ENCODE measurements at places on chromosomes 2 and 18.

DNA sequence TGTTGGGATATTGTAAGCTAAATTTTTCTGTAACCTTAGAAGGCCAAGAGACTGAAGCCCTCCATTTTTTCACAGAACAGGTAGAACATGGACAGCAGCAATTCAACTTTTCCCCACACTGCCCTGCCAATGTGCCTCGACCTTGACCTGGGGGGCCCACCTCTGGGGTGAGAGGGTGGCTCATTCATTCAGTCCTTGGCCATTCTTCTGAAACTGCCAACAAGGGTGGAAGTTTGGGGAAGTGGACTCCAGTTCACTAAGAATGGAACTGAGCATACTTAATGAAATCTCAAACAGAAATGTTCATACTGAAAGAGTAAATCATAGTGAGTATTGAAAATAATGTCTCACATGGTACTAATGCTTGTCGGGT, 1.1 kb downstream of the EEF1B2 start:
- DNase-seq = no peak

- no peak for DNase-seq
These were observed 14.8 kb upstream of the IMP4 start for GRCh38 chr2:130327703-130328527.

GRCh38 chr2:113979191-113980128, 89.6 kb downstream of the ACTR3 start:
- DNase-seq = peak; percentile 16

- DNase-seq = no peak
These were observed 46.1 kb upstream of the FOSL2 start for GRCh38 chr2:28346587-28346986.

DNA sequence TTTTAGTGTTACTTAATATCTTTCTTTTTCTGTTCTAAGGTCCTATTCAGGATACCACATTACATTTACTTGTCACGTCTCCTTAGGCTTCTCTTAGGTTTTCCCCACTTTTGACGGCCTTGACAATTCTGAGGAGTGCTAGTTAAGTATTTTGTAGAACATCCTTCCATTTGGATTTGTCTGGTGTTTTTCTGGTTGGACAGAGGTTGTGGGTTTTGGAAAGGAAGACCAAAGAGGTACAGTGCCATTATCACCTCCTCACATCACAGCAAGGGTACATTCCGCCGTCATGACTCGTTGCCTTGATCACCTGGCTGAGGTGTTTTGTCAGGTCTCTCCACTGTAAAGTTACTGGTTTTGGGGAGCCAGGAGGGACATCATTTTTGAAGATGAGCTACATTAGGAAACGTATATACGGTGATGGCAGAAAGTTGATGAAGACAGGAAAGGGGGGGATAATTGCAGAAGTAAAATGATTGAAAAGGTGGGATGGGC, 88.4 kb upstream of the TMEM247 start:
- DNase-seq = no peak

DNA sequence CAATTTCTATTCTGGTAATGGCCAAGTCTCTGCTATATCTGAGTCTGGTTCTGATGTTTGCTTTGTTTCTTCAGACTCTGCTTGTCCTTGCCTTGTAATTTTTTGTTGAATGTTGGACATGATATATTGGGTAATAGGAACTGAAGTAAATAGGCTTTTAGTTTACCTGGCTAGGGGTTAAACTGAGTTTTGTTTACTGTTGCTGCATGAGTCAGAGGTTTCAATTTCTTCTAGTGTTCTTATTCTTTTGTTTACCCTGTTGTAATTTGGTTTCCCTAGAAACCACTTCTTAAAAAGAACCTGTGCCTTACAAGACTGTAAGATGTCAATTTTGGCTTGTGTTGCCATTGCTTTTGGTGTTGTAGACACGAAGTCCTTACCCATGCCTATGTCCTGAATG, 285.0 kb upstream of the KCNH7 start:
- DNase-seq = no peak

DNA sequence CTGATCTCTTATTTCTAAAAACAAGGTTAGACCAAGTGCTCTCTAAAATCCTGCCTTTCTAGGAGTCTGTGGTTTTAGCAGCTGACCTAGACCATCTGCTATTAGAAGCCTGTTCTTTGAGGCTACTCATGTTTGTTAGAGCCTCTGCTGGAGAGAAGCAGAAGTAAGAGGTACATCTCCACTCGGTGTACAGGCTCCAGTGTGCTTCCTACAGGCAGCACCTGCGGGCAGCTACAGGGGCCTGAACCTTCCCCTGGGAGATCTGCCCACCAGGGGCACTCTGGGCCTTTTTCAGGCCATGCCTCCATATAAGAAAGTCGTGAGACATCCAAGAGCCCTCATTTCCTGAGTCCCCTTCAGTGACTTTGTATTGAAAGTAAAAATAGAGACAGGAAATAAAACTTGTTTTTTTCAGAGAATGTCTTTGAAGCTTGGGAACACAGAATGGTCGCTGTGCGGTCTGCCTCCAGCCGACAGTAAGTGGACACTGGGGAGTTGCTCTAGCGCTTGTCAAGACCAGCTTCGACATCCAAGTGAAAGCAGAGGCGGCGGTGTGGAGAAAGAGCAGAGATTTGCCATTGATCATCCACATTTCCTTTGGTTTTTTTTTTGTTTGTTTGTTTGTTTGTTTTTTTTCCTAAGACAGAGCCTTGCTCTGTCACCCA, 31.7 kb downstream of the ONECUT2 start:
- DNase-seq = no peak

GRCh38 chr2:240427729-240428128, 7.7 kb upstream of the GPC1 start:
- DNase-seq = no peak

- DNase-seq = no peak
These were observed 131.3 kb downstream of the MCFD2 start for GRCh38 chr2:46784278-46784677.

GRCh38 chr2:36556842-36557241, 41.1 kb downstream of the FEZ2 start:
- DNase-seq = no peak

GRCh38 chr2:218583983-218584850, 15.6 kb downstream of the CNOT9 start:
- no peak for DNase-seq

DNA sequence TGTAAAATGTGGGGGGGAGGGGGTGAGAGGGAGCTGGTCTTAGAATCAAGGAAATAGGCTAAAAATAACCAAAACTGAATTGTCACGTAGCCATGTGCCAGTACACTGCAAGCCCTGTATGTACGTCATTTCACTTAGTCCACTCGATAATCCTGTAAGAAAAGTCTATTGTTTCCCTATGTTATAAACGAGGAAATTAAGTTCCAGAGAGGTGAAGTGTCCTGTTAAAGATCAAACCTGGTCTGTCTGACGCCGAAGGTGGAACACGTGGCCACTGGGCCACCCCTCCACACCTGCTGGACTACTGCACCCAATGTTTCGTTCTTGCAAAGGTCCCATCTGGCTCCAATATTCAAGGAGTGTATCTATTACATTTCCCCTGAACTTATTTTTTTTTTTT, 29.6 kb downstream of the TFCP2L1 start:
- no peak for DNase-seq

DNA sequence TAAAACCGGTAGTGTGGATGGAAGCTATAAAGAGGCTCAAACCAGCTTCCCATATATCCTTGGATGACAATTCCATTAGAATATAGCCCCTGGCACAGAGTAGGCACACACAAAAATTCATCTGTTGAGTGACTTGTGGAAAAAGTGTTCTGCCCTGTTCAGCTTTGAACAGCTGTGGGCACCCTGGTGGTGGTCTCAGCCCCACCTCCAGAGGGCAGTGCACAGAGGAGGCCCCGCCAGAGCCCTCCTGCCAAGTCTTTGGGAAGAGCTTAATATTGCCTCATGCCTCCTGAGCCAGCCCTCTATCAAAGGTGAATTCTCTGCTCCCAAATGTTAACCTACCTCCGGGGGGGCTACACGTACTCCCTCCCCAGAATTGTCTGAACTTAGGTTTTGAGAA, 30.4 kb downstream of the EPAS1 start:
- no peak for DNase-seq

- DNase-seq = no peak
These were observed 21.9 kb upstream of the ALPI start for GRCh38 chr2:232434091-232434490.

DNA sequence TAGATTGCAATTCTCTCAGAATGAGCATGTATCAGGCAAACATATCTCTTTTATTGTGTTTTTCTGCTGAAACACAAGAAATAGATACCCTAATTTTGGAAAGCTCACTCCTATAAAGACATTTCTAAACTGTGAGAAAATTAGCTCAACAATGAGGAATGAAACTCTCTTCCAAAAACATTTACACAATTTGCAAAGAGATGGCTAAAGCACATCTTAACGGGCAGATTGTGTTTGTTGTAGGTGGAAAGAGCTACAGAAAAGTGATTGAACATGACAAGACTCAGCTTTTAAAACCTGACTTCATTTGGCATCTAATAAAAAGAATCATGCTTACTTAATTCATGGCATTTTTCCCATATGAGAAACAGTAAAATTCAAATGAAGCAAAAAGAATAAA, 175.0 kb upstream of the SLC39A10 start:
- no peak for DNase-seq

- no peak for DNase-seq
These were observed 45.3 kb downstream of the FRZB start for GRCh38 chr2:182821182-182821581.
